ENCODE measurements at places on chromosomes 5 and 9.
A peak's percentile ranks its signal among the peaks of the same experiment; 100 is the strongest.

DNA sequence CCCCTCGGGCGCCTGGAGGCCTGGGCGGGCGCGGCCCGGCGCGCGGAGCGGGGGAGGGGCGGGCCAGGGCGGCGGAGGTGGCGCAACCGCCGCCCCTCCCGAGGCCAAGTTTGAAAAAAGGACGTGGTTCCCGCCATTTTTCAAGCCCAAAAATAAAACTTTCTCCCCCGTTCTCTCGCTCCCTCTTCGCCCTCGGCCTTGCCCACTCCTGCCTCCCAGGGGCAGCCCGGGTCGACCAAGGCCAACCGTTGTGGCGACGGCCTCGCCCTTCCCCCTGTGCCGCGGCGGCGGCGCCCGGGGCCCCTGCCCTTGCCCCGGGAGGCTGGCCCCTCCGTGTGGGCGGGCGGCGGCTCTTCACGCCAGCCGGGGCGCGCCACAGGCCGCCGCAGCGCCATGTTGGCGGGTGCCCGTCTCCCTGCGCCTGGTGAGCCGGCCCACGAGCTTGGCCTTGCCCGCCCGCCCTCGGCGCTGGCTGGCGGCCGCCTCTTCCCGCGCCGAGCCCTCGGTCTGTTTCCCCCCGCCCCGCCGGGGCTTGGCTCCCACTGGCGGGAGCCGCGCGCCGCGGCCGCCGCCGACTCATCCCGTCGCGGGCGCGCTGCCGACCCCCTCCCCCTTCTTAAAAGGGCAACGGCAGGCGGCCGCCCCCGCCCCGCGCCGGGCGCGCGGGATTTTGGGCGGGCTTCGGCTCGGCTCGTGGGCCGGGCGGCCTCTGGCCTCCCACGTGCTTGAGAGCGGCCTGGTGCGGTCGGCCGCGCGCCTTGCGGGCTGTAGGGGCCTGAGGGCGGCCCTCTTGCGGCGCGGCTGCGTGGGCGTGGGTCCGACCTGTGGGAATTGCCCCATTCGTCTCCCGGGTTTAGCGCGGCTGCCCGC is 1.3 kb downstream of the ANP32B start:
- peak; percentile 87 for DNase-seq

- DNase-seq: no peak
These were observed 469.0 kb upstream of the MEF2C start for GRCh38 chr5:89351975-89352374.

GRCh38 chr5:109113608-109114007 is 296.2 kb downstream of the PJA2 start:
- no peak for DNase-seq

DNA sequence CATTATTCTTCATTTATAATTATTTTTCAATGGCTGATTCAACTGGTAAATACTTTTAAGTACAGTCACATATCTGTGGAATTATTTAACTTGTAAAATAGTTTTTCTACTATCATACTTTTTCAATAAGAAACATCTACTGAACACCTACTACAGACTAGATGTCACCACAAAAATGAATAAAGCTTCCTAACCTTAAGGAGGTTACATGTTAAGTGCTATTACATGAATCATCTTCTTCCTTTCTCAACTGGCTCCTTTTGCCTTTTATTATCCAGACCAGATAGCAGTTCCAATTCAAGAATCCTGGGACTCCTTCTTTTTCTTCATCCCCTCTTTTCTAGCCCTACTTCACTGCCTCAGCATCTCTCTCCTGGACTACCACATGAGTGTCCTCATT is 4.7 kb downstream of the PGGT1B start:
- no peak for DNase-seq

Data from DMS53 (cell line).